ENCODE measurements at places on chromosomes 3 and 15.

DNA sequence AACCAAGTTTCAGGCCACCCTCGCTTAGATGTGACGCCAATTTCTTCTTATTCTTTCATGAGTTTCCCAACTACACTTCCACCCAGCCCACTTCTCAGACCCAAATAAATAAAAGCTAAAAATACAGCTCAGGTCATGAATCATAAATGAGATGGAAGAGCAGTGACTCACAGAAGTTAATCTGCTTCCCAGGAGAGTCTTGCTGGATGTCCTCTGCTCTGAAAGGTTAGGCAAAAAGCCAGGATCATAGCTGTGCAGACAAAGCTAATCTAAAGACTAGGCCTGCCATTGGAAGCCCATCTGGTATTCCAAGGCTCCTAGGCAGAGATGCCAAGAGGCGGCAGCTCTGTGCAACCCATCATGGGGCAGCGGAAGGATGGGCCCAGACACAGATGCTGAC, 24.1 kb downstream of the SHC4 start:
- DNase-seq, result no peak

DNA sequence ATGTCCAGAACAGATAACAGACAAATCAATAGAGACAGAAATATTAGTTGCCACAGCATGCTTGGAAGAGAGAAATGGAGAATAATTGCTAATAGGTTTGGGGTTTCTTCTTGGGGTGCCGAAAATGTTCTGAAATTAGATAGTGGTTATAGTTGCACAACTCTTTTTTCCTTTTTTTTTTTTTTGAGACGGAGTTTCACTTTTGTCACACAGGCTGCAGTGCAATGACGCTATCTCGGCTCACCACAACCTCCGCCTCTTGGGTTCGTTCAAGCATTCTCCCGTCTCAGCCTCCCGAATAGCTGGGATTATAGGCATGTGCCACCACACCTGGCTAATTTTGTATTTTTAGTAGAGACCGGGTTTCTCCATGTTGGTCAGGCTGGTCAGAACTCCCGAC, 163.3 kb downstream of the PLCH1 start:
- no peak for DNase-seq

GRCh38 chr15:80325206-80325605, 73.2 kb upstream of the CTXND1 start:
- no peak for DNase-seq

DNA sequence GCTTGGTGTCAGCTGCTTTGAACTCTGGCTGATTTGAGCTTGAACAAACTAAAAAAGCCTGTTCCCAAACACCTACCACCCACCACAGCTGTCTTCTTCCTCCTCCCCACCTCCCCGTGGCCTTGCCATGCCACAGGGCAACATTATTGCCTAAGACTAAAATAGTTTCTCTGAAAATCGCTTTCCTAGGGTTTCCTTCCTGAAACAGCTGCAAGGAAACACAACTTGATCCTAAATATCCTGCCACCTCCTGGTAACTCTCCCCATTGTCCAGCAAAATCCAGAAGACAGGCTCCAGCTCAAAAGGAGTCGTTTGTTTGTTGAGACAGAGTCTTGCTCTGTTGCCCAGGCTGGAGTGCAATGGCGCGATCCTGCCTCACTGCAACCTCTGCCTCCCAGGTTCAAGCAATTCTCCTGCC, 193.9 kb upstream of the TPM1 start:
- DNase-seq, result no peak

- no peak for DNase-seq
Observed at GRCh38 chr3:102114264-102114979, 265.1 kb downstream of the NFKBIZ start.

DNA sequence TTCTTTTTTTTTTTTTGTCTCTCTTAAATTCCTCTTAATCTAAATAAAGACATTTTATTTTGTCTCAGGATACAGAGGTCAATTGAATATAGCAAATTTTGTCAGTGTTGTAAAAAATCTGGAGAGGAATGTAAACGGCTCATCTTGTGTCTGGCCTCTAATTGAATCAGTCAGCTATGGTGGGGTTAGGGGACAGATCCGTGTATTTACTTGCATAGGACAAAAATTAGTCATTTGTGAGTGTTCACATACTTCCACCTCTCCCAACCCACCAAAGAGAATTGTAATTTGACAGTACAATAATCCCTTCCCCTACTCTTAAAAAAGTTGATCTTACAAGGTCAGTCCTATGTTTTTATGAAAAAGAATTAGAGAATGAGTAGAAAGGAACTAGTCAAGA, 18.3 kb downstream of the PPARG start:
- no peak for DNase-seq

GRCh38 chr15:70493787-70494516, 269.4 kb downstream of the UACA start:
- peak; percentile 23 for DNase-seq

- DNase-seq, result no peak
Observed at GRCh38 chr15:49989498-49989897, 129.5 kb downstream of the ATP8B4 start.

- DNase-seq, result no peak
Observed at GRCh38 chr3:112351823-112352222, 18.9 kb downstream of the CD200 start.

- DNase-seq, result no peak
Observed at GRCh38 chr3:98918586-98918985, 17.1 kb upstream of the DCBLD2 start.

DNA sequence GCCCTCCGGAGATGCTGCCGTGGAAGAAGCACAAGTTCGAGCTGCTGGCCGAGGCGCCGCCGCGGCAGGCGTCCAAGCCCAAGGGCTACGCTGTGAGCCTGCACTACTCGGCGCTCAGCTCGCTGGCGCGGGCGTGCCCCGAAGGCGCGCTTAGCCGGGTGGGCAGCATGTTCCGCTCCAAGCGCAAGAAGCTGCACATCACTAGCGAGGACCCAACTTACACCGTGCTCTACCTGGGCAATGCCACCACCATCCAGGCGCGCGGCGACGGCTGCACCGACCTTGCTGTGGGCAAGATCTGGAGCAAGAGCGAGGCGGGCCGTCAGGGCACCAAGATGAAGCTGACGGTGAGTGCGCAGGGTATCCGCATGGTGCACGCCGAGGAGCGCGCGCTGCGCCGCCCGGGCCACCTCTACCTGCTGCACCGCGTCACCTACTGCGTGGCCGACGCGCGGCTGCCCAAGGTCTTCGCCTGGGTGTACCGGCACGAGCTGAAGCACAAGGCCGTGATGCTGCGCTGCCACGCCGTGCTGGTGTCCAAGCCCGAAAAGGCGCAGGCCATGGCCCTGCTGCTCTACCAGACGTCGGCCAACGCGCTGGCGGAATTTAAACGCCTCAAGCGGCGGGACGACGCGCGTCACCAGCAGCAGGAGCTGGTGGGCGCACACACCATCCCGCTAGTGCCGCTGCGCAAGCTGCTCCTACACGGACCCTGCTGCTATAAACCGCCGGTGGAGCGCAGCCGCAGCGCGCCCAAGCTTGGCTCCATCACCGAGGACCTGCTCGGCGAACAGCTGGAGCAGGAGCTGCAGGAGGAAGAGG, 1.3 kb downstream of the FAM43A start:
- DNase-seq, result peak; percentile 48

GRCh38 chr15:84669726-84670125, 11.7 kb upstream of the NMB start:
- no peak for DNase-seq

DNA sequence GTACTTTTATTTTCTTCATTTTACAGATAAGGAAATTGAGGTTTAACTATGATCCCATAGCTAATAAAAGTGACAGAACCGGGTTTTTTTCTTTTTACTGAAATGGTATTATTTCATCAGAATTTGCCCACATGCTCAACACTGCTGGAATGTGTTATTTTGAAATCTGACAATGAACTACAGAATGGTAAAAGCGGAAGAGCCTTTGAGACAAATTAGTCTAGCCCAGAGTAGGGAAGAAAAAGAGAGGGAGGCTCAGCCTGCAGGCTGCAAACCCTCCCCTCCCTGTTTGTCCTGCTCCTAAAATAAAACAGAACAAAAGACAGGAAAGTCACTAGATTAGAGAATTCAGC, 100.3 kb upstream of the LIPC start:
- no peak for DNase-seq

DNA sequence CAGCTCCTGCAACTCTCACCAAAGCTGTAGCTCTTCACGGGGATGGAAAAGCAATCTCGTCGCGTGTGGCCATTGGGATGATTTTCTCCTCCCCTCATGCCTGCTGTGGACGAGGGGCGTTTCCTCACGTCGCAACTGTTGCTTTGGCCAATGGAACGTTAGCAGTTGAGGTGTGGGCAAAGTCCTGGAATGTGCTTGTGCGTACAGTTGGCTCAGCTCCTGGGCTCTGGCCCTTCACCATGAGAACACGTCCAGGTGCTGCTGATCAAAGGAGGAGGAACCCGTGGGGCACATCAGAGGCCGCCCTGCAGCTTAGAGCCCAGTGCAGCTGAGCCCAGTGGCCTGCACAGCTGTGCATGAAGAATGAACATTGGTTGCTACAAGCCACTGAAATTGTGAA, 186.1 kb downstream of the TJP1 start:
- DNase-seq, result no peak

GRCh38 chr3:99568663-99569335, 69.6 kb upstream of the COL8A1 start:
- DNase-seq, result no peak

DNA sequence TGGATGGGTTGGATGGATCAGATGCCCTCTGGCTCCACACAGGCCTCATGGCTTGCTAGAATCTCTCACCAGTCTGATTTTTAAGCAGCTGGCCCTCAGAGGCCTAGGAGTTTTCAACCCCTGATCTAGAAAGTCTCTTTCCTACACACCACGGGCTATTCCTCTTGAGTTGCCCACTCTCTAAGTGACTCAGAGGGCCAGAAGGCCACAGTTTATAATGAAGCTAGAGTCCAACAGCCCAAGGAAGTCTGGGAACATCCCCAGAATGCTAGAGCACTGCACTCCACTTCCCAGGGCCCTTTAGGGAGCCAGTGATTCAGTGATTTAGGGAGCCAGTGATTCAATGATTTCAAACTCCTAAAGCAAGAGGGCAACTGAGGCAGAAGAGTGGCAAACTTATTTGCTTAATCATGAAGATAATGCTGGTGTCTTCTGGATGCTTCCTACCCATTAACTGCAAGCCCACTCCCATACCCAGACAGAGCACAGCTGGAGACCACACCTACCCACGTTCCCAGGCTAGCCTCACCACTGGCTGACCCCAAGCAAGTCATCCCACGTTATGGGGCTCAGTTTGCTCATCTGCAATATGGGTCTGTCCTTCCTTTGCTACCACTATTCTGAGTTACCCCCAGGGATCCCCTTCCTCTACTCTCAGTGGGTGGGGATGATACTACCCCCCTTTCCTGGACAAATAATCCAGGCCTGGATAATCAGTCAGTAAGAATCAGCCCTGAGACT, 36.7 kb downstream of the ABTB1 start:
- DNase-seq, result no peak

GRCh38 chr3:86996261-86996955, 5.5 kb upstream of the VGLL3 start:
- no peak for DNase-seq

DNA sequence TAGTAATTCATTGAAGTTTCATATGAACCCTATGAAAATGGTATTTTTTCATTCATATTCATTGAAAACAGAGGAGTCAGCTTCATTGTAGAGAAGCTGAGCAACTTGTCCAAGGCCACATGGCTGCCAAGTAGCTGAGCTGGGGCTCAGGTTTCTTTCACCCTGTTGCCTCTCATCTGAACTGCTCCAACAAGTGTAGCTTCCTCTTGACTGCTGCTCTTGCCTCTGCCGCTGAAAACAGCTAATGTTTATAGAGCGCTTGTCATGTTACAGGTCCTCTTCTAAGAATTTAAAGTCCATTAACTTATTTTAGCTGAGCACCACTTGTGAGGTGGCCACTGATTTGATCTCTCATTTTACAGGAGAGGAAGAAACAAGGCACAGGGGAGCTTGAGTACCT, 81.1 kb downstream of the PDCD6IP start:
- no peak for DNase-seq

GRCh38 chr3:79038636-79039035, 729.2 kb downstream of the ROBO1 start:
- no peak for DNase-seq

GRCh38 chr3:160808838-160809237, 52.8 kb downstream of the PPM1L start:
- no peak for DNase-seq

- DNase-seq, result no peak
Observed at GRCh38 chr3:149462581-149463011, 11.9 kb upstream of the TM4SF4 start.

DNA sequence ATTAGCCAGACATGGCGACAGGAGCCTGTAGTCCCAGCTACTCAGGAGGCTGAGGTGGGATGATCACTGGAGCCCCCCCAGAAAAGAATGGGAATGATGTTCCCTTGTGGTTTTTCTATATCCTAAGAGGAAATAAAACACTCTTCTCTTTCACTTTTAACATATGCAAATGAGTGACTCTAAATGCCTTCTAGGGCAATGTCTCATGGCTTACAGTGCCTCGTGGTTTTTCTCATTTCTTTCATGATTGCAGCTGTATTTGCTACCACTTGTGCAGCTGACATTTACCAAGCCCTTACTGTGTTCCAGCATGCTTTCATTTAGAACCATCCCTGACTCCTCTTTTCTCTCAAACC, 26.4 kb downstream of the STOML1 start:
- DNase-seq, result peak; percentile 77

GRCh38 chr15:98850961-98851572, 156.5 kb downstream of the PGPEP1L start:
- DNase-seq, result peak; percentile 60

DNA sequence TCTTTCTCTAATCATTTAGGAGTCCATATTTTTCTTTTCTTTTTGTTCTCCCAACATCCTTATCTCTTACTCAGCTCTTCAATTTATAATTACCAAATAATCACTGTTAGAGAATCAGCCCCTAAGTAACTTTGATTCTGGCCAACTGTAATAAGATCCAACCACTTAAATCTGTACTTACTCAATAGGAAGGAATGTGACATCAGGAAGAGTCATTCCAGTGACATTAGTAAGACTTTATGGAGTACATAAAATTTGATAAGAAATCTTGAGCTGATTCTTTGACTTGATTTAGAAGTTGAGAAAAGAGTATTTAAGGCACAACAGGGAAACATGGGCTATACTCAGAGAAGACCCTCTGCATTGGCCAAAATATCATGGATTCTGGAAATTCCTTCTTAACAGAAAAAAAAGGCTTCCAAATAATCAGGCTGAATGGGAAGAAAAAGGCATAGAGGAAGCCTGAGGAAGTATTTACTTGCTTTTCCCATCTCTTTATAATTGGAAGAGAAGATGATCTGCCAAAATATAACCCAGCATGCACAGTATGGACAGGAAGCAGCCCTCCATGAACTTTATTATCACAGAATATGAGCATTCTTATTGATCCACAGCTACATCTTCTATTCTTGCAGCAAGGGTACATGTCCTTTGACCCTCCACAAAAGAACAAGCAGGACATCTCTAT, 289.7 kb upstream of the TPRG1 start:
- no peak for DNase-seq

GRCh38 chr3:55802816-55803215, 315.7 kb upstream of the WNT5A start:
- no peak for DNase-seq

GRCh38 chr3:46716461-46717441, 918 bp downstream of the PRSS50 start:
- DNase-seq, result peak; percentile 18

Data from GM20000 (cell line).